Prostate gland (tissue), 2 donors: ENCODE measurements at places on chromosomes 7 and 10.

DNA sequence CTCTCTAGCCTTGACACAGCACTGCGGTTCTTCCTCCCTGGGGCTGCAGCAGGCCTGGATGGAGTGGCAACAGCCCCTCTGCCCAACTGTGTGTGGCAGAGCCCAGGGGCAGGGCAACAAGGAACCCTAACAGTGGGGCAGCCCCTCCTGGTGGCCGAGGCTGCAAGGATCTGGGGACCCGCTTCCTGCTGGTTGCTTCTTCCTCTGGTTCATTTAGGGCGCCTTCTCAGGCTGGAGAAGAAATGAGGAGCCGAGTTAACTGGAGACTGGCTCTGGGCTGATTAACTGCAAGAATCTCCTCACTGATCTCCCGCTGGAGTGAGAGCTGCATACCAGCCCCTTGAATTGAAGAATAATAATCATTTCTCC, 80.1 kb upstream of the EMX2 start:
- no peak for DNase-seq

GRCh38 chr10:82267014-82267413, 392.0 kb downstream of the NRG3 start:
- DNase-seq: no peak

DNA sequence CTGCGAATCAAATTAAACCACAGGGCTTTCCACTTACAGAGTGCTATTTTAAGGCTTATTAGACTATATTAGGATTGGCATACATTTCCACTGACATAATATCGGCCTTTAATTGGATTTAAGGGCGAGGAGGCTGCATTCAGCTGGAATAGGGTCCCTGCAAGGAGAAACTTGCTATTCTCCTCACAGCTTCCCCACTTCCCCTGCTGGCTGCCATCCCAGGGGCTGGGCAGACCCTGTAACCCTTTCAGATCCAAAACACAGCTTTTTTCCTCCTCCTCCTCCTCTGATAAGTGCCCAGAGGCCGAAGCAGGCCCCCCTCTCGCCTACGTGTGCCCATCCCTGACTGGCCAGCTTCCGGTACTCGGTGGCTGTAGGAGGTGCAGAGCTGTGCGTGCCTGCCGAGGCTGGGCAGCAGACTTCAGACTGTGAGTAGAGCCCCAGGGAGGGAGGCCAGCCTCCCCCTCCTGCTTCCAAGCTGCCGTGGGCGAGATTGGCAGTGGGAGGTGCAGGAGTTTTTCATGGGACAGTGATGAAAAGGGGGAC, 224.2 kb downstream of the PLXNA4 start:
- no peak for DNase-seq

DNA sequence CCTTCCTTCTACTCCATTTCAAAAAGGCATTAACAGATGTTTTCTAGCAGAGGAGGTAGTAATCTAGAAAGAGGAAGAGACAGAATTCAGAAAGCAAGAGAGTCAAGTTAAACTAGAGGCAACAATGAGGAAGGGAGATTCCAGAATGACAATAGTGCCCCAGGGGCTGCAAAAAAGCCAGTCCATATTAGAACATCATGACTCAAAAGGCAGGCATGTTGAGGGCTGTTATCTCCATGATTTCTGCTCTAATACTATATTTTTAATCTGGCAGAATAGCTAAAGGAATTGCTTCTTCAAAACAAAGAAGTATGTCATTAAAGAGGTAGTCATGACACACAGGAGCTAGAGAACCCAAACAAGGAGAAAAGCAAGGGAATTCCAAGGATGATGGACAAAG, 599.6 kb downstream of the INHBA start:
- no peak for DNase-seq

GRCh38 chr7:25391961-25392587, 163.8 kb upstream of the NPVF start:
- no peak for DNase-seq

DNA sequence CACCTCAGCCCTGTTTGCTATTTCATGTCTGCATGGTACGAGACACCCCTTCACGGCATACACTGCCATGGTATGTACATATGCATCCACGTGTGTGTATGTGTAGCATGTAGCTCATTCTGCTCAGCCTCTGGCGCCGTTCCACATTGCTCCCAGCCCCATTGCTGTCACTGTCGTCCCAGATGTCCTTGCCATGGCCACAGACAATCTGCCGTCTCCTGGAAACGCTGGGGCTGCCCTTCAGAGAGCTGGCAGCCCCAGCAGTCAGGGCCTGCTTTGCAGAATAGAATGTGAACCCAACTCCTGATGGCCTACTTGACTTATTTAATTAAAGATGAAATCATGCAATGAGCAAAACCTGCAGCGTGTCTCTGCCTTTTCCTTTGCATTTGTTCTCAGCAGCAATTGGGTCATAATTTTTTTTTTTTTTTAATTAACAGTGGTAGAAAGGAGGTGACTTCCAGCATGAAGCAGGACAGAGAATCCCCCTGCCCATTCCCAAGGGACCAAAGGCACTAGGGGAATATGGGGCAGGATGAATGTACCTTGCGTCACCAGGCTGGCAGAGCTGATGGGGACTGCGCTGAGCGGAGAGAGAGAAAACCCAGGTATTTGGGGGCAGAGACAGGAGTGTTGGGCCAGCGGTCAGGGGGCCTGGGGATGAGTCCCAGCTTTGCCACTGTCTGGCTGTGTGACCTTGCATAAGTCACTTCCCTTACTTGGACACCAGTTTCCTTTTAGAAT, 49.2 kb downstream of the CHST3 start:
- DNase-seq: no peak

DNA sequence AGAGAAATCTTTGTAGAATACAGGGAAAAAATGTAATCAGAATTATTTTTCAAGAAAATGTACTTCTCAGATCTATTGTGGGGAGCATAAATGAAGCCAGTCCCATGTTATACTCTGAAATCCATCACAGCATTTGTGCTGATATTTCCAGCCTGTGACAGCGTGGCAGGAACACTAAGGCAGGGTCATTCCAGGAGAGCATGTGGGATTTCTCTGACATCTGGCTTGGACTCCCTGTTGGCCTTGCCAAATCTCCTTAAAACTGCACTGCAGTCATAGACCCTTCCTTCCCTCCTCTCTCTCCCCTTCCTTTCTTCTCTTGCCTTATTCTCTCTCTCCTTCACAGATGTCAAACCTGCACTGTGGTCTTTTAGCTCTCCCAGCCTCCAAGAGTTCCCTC, 6.5 kb upstream of the TSPAN13 start:
- DNase-seq: no peak
